HFFc6 (cell line): ENCODE measurements at places on chromosomes 7 and 10. TPM values are rescaled to one million over a fixed set of nuclear protein-coding genes. Genes with fewer than 3 reads are reported as not detected.

GRCh38 chr10:78254013-78254412 lies 220.3 kb downstream of the RPS24 start:
- DNase-seq, result no peak

The ASAH2 gene
- 1.0 to 3.3 TPM (median 3.3 TPM) in 3 replicates for total RNA-seq

The ATOH7 gene
- total RNA-seq, result not detected in 3 replicates

The THNSL1 gene
- 3.6 to 4.0 TPM (median 3.9 TPM) in 3 replicates for total RNA-seq

- peak; percentile 56 for DNase-seq
Measured at GRCh38 chr10:43137717-43138020, 576 bp upstream of the CSGALNACT2 start.

The TCERG1L gene
- total RNA-seq, result not detected in 3 replicates

DNA sequence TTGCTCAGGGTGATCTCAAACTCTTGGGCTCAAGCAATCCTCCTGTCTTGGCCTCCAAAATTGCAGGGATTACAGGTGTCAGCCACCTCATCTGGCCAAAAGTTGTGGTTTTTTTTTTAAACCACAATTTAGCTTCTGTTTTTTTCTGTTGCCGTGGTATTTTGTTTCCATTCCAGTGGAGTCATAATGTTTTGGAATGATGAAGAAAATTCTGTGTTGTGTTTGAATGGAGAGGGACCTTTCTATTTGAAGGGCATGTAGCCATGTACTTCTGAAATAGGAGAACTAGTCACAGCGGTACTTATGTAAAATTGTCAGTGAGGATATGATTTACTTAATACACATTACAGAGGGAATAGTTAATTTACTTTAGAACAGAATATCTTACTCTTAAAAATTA lies 201.3 kb downstream of the ARL4A start:
- peak; percentile 45 for DNase-seq

DNA sequence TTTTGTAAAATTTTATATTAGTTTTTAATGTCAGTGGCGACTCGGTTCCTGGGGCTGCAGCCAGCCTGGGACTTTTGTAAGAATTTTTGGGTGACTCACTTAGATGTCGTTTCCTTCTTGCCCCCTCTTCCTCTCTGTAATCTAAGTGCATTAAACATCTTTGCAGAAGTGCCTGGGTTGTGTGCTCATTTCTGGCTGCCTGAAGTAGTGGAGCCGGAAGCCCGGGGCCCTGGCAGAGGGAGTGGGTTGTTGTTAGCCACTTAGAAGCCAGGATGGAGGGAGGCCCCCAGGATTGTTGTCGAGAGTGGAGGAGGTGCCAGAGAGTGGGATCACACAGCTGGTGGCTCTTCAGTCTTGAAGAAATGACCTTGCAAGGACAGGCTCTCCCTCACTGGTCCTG lies 11.0 kb upstream of the TRIM8 start:
- peak; percentile 53 for DNase-seq

The LMTK2 gene
- 8.5 to 9.2 TPM (median 9.0 TPM) in 3 replicates for total RNA-seq

- no peak for DNase-seq
Measured at GRCh38 chr7:461453-462172, 58.0 kb downstream of the PDGFA start.

The NXPH1 gene
- not detected in 3 replicates for total RNA-seq

The CDNF gene
- total RNA-seq, result 1.00 and 2.0 TPM in 2 replicates

DNA sequence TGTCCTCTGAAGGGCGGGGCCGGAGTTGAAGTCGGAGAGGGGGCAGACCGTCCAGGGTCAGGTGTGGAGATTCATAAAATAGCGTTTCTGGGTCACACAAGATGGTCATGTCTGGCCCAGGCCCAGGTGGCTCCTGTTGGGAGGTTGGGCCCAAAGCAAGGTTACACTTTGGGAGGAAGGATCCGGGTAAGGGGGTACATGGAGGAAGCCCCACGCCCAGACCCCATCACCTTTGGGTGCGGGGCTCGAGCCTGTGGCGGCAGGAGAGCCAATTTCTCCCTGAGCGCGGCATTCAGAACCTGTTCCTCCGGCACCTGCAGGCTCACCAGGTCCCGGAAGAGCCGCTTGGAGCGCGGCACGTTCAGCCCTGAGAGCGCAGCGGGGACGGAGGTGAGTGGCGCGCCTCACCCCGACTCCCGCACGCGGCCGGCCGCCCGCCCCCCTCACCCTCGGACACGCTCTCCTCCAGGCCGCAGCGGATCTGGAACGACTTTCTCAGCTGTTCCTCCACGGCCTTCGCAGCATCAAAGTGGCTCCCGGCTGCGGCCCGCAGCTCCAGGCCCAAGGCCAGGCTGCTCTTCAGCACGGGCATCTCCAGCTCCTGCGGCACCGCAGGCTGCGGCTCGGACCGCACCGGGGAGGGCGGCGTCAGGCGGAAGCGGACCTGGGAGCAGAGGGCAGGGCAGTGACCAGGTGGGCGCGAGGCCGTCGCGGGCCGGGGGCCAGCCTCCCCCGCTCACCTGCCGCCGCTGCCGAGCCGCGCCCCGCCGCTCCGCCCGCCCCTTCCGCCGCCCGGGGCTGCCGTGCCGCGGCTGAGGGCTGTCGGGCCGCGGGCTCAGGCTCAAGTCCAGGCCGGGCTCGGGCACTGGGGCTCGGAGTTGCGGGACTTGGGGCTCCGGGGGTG lies 644 bp downstream of the PPP1R35 start:
- DNase-seq, result no peak

GRCh38 chr7:118771672-118772071 lies 547.2 kb downstream of the ANKRD7 start:
- no peak for DNase-seq

- no peak for DNase-seq
Measured at GRCh38 chr10:77892021-77892739, 34.4 kb downstream of the DLG5 start.

- no peak for DNase-seq
Measured at GRCh38 chr7:123995617-123996326, 37.1 kb downstream of the TMEM229A start.

DNA sequence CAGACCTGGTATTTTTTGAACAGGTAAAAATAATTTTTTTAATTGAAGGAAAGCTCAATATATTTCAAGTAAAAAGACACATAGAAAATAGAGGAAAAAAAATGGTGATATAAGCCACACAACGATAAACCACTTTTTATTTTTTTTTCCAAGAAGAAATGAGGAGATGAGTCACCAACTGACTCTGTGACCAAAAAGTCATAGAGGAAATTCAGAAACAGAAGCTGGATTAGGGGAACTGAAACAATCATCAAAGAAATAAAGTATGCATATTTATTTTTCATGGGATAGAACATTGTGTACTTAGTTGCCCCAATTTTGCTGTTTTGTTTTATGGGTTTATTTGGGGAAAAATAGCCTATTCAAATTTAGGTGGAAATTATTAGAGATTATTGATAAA lies 176.8 kb upstream of the AGR3 start:
- DNase-seq, result peak; percentile 20

GRCh38 chr7:105987046-105987445 lies 24.0 kb downstream of the CDHR3 start:
- DNase-seq, result no peak

The ALOX5 gene
- not detected in 3 replicates for total RNA-seq

DNA sequence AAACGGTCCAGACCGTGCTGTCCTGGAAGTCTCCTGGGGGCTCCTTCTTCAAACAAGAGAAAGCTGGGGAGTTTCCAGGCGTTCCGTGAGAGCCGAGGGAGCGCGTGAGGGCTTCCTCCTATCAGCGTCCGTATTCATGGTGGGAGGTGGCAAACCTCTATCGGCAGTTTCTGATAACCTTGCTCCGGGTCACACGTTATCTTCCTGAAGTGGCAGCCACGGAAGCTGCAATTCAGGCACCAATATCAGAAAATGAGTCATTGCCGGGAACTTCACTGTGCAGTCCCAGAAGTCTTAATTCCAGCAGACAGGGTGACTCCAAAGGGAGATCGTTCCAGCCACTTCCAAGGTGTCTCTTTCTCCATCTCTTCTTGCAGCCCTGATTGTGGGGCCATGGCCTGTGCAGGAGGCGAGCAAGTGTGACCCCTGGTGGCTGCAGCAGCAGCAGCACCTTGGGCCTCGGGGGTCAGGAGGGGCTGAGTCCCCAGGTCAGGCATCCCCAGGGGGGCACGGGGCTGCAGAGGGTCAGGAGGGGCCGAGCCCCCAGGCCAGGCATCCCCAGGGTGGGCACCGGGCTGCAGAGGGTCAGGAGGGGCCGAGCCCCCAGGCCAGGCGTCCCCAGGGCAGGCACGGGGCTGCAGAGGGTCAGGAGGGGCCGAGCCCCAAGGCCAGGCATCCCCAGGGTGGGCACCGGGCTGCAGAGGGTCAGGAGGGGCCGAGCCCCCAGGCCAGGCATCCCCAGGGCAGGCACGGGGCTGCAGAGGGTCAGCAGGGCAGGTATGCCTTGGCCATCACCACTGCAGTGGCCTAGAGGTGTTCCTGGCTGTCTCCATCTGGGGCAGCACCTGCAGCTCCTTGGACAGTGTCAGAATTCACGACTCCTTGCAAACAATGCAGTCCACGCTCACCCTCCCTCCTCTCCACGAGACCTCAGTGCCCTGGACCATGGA lies 538.7 kb downstream of the DNAJB6 start:
- DNase-seq, result no peak

The GET4 gene
- 21.1 to 25.7 TPM (median 24.9 TPM) in 3 replicates for total RNA-seq

The HBP1 gene
- 24.2 to 34.4 TPM (median 29.4 TPM) in 3 replicates for total RNA-seq

GRCh38 chr10:78729366-78729765 lies 339.4 kb upstream of the ZMIZ1 start:
- DNase-seq, result no peak
